Suppressor macrophage treated with lipopolysaccharide for 1 hour (primary cell): ENCODE measurements at places on chromosomes 7 and 10.
A peak's percentile ranks its signal among the peaks of the same experiment; 100 is the strongest.

GRCh38 chr10:96402417-96403305, 43.9 kb upstream of the OPALIN start:
- no peak for DNase-seq

DNA sequence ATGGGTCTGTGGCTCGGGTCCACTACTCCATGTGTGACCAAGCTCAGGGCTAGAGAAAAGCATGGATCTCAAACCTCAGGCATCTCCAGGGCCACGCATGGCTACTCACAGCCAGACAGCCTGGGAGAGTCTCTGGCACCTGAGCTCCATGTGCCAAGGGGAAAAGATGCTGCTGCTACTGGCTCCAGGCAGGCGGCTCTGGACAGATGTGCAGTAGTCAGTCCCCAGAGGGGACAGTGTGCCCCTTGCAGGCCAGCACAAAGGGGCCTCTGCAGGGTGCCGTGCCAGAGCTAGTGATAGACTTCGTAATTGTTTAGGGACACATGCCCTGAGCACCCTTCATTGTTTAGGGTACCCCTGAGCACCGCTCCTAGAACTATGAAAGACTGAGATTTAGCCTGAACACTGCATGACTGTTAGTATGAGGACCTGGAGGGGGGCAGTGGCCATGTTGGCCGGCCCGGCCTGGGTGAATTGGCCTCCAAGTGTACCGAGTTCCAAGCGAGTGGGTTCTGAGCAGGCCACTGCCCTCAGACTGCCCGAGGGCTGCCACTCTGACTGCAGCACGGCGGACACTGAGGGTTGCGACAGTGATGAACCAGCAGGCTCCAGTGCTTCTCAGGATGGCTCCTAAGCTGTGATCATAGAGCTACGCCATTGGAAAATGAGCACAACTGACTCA, 80.7 kb downstream of the TCERG1L start:
- DNase-seq, result no peak

DNA sequence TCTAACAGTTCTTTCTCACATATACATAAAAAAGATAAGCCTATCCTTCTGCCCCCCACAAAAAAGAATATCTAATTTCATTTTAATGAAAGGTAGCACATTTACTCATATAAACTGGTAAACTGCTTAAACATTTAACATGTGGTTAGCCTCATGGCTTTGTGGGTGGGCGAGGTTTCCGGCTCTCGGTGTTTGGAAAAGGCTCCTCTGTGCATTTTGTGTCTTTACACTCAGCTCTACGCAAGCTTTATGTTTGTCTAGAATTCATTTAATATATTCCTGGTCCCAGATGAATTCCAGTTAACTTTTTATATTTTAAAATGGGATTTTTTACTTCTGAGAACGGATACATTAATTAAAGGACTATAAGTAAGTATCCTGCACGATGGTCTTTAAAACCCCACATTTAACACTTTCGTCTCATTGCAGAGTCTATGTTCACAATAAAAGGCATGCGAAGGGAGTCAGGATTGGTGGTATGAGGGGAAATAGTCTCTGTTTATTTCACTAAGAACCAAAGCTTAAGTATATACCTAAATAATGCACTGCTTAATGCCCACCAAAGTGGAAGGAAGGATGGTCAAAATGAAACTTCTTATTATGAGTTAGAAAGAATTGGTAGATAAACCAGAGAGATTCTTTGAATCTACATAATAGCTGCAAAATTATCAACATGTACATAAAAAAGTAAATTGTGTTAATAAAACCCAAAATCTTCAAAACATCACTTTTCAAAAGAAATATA, 197.2 kb downstream of the CRPPA start:
- DNase-seq, result no peak

GRCh38 chr7:34739651-34740300, 81.8 kb downstream of the NPSR1 start:
- DNase-seq, result no peak

DNA sequence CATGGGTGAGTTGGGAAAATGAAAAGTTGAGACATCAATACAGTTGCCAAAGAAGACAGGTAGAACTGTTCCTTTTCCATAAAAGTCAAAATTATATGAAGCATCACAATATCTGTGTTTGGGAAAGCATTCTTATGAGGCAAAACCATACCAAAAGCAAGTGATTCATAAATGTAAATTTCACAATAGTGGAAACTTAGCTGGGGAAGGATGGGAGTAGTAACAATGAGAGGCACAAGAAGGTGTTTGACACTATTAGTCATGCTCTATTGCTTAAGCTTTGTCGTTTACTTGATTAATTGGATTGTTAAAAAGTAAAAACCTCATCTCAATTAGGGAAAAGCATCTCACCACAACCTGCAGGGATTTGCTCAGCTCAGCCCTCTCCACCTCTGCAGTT, 240.2 kb downstream of the C7orf25 start:
- DNase-seq, result peak; percentile 31

GRCh38 chr7:157430721-157431120, 93.9 kb downstream of the DNAJB6 start:
- DNase-seq, result no peak

DNA sequence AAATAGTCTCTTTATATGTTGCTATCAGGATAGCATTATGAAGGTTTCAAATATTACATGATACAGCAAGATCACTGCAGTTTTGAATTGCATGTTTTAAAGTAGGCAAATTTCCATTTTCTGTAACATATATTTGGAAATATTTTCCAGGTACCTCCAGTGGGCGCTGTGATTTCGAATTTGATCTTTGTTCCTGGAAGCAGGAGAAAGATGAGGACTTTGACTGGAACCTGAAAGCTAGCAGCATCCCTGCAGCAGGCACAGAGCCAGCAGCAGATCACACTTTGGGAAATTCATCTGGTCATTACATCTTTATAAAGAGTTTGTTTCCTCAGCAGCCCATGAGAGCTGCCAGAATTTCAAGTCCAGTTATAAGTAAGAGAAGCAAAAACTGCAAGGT, 299.0 kb downstream of the MALRD1 start:
- DNase-seq, result no peak

- DNase-seq, result no peak
Observed at GRCh38 chr10:55024713-55025112, 223.7 kb upstream of the PCDH15 start.

DNA sequence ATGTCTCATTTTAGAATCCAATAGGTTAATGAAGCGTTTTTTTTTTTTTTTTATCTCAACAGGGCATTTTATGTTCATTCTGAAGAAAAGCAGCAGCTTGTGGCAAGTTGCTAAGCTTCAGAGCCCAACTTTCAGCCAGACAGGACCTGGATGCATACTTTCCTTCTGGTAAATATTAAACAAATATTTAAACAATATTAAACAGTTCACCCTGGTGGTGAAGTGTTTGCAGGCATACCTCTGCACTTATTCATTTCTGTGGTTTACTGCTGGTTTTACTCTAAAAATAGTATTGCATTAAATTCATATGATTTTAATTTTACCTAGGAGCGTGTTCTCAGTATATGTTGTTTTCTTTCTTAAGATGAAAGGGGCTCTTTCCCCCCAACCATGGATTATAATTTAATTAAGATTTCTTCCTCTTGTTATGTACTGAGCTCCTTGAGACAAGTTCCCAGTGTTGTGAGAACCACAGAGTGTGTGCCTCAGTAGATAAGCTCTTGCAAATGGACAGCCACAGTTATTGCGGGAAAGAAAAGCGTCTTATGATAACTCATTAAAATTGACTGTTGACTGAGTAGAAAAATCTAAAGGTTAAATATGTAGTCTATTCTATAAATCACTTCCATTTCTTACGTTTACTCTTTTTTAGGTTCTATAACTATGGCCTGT, 155.8 kb downstream of the MALRD1 start:
- no peak for DNase-seq

DNA sequence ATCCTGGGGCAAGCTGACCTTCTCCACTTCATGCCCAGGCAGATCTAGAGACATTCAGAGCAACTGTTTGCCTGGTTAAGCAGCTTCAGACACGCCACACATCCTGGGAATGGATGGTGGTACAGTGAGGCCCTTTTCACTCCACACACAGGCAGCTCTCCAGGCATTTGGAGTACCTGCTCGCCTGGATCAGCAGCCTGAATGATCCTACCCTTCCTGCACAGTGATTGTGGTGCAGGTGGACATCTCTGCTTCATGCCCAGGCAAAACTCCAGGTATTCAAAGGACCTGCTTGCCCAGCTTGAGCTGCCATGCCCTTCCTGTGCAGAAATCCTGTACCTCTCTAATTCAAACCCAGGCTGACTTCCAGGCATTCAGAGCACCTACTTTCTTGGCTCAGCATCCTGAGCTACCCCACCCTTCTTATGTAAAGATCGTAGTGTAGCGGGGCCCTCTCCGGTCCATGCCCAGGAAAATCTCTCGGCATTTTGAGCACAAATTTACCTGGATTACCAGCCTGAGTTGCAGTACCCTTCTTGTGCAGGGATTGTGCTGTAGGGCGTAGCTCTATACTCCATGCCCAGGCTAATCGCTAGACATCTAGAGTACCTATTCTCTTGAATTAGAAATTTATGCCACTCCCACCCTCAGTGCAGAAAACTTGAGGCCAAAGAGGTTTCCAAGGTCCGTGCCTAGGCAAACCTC, 972.8 kb downstream of the ANKRD7 start:
- no peak for DNase-seq

DNA sequence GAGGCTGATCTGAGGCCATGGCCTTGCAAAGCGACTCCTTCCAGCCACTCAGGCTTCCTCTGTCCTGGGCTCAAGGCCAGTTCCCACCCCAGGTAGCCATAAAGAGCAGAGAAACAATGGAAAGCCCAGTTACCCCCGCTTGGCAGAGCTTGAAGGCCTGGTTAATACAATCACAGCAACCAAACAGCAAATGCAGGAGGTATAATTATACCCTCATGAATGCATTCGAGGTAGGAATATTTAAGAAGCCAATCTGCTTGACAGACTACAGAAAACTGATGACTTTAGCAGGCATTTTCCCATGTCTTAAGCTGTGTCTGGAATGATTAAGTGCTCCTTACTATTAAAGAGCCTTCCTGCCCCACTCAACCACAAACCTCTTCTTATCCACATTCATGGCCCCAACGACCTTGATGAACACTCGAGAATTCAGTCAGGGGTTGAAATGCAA, 114.1 kb upstream of the MACROH2A2 start:
- DNase-seq, result no peak

DNA sequence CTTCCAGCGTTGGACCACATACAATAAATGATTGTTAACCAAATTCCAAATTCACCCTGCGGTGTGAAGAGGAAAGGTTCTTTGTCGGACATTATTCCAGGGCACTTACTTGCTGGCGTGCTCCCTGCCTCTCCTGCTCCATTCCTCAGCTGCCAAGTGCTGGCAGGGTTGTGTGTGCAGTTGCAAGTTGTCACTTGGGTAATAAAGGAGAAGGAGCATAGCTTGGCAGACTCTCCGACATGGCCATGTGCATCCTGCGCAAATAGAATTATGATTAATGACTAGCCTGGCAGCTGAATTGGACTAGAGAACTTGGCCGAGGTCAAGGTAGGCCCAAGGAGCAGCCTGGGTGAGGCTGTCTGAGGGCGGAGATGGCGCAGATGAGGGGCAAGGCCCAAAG, 92.3 kb upstream of the ELMO1 start:
- DNase-seq, result no peak

DNA sequence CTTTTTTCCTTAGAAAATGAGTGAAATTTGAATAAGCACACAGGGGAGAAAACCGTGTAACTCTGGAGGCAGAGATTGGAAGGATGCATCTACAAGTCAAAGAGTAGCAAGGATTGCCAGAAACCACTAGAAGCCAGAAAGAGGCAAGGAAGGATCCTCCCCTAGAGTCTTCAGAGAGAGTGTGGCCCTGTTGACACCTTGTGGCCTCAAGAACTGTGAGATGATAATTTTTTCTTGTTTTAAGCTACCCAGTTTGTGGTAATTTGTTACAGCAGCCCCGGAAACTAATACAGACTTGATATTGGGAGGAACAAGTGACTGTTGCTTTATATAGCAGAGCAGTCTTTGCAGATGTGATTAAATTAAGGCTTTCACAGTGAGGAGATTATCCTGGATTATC, 3.6 kb upstream of the GIMAP7 start:
- DNase-seq, result no peak

DNA sequence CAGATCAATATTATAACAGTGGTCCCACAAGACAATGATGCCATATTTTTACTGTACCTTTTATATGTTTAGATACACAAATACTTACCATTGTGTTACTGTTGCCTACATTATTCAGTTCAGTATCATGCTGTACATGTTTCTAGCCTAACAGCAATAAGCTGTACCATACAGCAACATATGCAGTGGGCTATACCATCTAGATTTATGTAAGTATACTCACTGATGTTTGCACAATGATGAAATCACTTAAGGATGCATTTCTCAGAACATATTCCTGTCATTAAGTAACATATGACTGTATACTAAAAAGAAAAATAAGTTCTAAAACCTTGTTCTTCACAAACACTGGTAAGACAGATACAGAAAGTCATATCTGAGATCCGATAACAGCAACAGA, 468.6 kb upstream of the SEMA3A start:
- no peak for DNase-seq

- peak; percentile 15 for DNase-seq
Observed at GRCh38 chr7:47882635-47883034, 65.6 kb downstream of the PKD1L1 start.

- DNase-seq, result no peak
Observed at GRCh38 chr7:129375141-129375938, 58.9 kb upstream of the STRIP2 start.

GRCh38 chr10:131706476-131706875, 194.3 kb upstream of the PPP2R2D start:
- DNase-seq, result no peak
